ENCODE measurements at places on chromosomes 6 and 20.

GRCh38 chr6:35401514-35401913 lies 50.6 kb upstream of the FANCE start:
- DNase-seq: no peak

DNA sequence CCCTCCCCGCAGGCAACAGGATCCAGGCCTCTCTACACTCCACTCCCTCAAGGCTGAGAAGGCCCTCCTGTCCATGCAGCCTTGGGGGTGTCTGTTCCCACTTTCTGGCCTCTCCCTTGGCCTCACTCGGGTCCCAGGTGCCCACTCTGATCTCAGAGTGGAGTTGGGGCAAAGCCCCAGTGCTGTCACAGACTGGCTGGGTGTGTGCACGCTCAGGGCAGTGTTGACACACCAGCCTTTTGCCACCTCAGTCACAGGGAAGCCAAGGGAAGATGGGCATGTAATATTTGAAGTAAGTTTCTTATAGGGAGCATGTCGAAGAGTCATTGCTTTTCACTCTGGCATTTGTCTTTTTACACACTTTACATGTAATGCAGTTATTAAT lies 44.9 kb downstream of the HLA-DRA start:
- DNase-seq: no peak

DNA sequence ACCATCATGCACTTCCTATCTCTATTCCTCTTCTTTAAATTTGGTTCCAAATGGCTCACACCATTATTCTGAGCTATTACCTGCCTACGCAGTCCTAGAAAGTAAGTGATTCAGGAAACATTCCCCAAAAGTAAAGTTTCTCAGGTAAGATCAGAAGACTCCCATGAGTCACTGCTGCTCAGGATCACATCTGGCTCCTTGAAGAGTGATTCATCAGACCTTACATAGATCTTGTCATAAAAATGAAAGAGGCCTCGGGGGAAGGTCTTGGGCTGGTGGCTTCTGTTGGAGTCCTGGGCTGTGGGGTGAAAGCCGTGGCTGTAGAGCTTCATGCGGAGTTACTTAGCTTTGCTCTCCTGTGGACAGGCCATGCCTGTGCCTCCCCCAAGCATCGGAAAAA lies 35.9 kb downstream of the PLG start:
- DNase-seq: no peak

DNA sequence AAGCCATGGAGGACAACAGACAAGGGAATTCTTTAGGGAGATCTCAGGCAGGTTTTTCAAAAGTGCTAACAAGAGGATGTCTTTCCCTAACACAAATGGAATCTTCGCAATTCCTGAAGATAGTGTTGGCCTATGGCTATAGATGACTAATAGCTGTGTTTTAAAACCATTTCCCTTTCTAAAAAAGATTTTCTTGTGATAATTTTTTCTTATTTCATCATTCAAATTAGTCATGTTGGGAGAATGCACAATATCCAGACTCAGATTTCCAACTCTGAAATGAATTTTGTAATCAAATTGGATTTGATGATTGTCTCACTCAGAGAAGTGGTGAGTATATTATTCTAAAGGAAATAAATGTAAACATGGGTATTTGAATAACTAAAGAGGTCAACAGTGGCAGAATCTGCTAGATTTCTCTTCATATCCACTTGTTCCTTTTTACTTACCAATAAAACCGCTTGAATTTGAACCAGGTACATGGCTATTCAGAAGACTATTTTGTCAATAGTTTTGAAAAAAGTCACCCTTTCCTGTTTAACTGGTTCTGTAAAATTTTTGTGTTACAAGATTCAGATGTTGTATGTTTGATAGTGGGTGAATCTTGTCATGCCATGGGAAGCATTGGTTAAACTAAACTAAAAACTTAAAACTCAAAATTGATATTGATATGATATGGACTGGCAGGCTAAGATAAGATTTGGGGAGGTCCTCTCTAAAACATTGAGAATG lies 1223.7 kb upstream of the EYS start:
- DNase-seq: no peak

- DNase-seq: no peak
These were observed 298.1 kb upstream of the FOXQ1 start for GRCh38 chr6:1013656-1014430.

GRCh38 chr20:12957968-12958367 lies 50.8 kb upstream of the SPTLC3 start:
- DNase-seq: no peak

DNA sequence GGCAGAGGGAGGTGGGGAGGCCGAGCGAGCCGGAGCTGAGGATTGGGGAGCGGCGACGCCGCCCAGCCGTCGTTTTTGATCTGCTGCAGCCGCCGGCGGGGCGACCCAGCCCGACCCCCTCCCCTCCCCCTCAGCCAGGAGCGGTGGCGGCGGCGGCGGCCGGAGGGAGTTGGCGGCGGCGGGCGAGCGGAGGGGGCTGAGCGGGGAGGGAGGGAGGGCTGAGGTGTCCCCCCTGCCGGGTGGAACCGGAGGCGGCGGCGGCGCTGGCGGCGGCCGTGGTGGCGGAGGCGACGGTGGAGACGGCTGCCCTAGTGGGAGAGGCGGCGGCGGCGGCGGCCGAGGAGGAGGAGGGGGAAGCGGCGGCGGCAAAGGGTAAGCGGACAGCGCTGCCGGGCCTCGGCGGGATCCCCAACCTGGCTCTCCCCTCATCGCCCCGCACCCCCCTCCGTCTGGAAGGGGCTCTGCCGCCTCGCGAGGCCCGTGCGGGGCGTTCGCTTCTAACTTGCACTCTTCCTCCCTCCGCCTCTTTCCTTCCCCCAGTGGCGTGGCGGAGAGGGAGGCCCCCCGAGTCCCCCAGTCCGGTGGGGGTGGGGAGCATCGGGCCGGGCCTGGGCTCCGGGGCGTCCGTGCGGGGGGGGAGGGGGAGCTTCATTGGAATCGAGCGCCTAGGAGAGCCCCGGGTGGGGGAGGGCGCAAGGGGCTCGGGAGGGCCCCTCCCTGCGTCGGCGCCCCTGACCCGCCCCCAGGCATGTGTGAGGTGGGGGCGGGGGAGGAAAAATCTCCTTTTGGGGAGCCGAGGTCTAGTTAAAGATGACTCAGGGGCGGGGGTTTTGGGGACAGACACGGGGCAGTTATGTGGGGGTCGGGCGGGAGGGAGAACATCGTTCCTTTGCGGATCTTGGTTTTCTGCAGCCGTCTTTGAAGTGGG lies at the start of gene TAB2:
TSS of gene TAB2 (plus strand) at position 69 of the 928 bp plus-strand sequence. CDS start 52,286 bp downstream, outside the sequence.
- peak; percentile 65 for DNase-seq

GRCh38 chr6:166721576-166721975 lies 94.5 kb upstream of the RPS6KA2 start:
- DNase-seq: no peak

GRCh38 chr20:60935971-60936370 lies 316.1 kb upstream of the CDH4 start:
- no peak for DNase-seq

- no peak for DNase-seq
These were observed 52.8 kb upstream of the UST start for GRCh38 chr6:148693882-148694484.

All from T-helper 9 cell (primary cell).